ENCODE measurements at places on chromosomes 4 and X. TPM values are rescaled to one million over a fixed set of nuclear protein-coding genes. Genes with fewer than 3 reads are reported as not detected.

RPL36A gene
- 284 TPM for total RNA-seq

BEX5 gene
- total RNA-seq, result not detected

CT45A1 gene
- total RNA-seq, result not detected

CCSER1 gene
- total RNA-seq, result 1.8 TPM

SPANXC gene
- total RNA-seq, result not detected

F8A3 gene
- total RNA-seq, result 9.7 TPM

FAM9C gene
- not detected for total RNA-seq

BRS3 gene
- not detected for total RNA-seq

MAGEC3 gene
- not detected for total RNA-seq

IL21 gene
- total RNA-seq, result not detected

SPATA4 gene
- not detected for total RNA-seq

ACTRT1 gene
- not detected for total RNA-seq

LEF1 gene
- 0.46 TPM for total RNA-seq

MMAA gene
- 5.6 TPM for total RNA-seq

UCP1 gene
- total RNA-seq, result not detected

DNA sequence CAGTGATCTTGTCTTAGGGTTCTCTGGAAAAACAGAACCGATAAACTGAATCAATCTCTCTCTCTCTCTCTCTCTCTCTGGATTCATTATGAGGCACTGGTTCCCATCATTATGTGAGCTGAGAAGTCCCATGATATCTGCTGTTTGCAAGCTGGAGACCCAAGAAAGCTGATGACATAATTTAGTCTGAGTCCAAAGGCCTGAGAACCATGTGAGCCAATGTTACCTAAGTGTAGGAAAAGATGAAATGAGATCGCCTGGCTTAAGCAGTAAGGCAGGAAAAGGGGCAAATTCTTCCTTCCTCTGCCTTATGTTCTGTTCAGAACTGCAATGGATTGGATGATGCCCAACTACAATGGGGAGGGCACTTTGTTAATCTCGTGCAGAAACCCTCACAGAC, 207.4 kb downstream of the RBM46 start:
- DNase-seq, result no peak

GRCh38 chr4:40183615-40184411, 13.0 kb upstream of the RHOH start:
- no peak for DNase-seq

DNA sequence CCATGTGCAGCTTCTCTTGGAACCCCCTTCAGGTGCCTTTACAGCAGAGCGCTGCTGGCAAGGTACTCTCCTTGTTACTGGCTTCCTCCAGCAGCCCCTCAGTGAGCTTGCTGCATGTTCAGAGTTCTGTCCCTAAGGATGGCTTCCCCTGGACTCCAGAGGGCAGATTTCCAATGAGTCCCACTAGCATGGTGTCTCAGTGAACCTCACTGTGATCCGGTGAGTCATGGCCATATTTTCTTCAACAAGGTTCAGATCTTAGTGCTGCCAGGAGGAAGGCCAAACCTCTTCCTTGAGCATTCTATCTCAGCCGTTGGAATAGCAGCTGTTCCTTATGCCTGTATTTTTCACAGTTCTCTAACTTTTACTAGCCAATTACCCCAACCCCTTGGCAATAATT, 98.8 kb downstream of the CASK start:
- peak; percentile 12 for DNase-seq

GRCh38 chrX:130726661-130727060, 176.3 kb downstream of the ENOX2 start:
- DNase-seq, result no peak

- no peak for DNase-seq
These were observed 33.3 kb upstream of the RBBP7 start for GRCh38 chrX:16903274-16904022.

GRCh38 chr4:157023941-157024340, 52.0 kb upstream of the GLRB start:
- no peak for DNase-seq

GRCh38 chr4:159107203-159107925, 4.5 kb downstream of the RAPGEF2 start:
- DNase-seq, result peak; percentile 50

GRCh38 chrX:134371133-134371532, 88.8 kb upstream of the HPRT1 start:
- no peak for DNase-seq

DNA sequence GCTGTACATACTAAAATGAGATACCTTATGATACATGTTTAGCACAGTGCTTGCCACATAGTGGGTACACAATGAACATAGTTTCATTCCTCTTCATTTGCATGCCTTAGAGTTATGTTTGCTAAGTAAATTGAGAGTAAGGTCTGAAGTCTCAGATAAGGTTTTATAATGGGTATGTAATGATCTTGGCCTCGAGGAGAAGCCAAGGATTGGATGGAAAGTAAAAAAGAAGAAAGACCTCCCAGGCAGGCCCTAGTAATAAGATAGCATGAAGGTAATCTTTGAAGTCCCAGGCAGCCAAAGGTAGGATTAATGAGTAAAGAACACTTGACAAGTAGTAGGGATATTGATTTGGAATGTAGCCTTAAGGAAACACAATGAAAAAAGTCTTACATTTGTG, 55.8 kb upstream of the TSPAN7 start:
- DNase-seq, result no peak

- DNase-seq, result no peak
These were observed 3.9 kb downstream of the FBXO8 start for GRCh38 chr4:174279433-174280155.

DNA sequence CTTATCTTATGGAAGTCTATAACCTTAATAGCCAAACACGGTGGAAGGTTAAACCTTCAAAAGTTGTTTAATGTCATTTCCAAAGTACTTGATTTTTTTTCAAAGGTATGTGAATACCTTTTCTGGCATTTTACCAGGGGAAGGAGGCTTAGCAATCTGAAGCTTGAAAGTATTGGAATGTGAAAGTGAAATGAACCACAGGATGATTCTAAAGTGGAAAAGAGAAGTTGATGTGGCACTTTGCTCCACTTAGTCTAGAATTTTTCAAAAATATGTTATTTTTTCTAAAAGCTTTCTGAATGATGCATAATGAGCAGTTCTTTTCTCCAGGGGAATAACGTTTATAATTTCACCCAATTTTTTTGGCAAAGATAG, 19.2 kb downstream of the PI4K2B start:
- DNase-seq, result no peak

- DNase-seq, result no peak
These were observed 222.2 kb upstream of the NEIL3 start for GRCh38 chr4:177087499-177087898.

GRCh38 chr4:88177983-88178625, 19.7 kb upstream of the ABCG2 start:
- DNase-seq, result peak; percentile 52

- peak; percentile 39 for DNase-seq
These were observed 4.2 kb upstream of the MTMR1 start for GRCh38 chrX:150688911-150689451.

DNA sequence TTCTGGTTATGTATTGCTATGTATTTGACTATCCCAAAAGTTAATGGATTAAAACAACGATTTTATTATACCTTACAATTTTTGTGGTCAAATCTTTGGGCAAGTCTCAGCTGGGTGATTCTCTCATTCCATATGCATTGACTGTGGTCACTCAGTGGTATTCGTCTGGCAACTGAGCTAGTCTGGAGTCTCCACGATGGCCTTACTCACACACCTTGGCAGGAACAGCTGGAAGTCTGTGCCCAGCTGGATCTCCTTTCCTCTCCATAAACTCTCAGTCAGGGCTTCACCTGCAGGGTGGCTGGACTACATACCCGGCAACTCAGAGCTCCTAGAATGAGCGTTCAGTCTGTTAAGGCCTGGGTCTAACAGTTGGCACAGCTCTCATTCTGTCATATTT, 141.1 kb upstream of the WDFY3 start:
- DNase-seq, result no peak

DNA sequence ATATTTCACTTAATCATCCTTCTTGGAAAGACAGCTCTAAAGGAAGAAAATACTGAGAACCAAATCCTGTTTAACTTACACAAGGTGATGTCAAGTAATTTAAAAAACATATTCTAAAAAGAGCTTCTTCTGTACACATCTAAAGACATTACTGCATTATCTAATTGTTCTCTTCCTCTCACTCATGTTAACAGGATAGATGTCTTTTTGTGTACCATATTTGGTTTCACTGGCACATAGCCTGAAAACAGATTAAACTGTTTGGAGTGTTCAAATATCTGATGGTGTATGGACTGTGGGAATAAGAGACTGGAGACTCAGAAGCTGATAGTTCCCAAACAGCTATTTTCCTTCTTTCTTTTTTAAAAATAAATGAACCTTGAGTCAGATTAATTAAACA, 213.3 kb upstream of the MAB21L2 start:
- no peak for DNase-seq

GRCh38 chr4:56743550-56743949, 62.5 kb upstream of the HOPX start:
- no peak for DNase-seq

GRCh38 chrX:130378024-130378669, 7.3 kb downstream of the GPR119 start:
- no peak for DNase-seq

DNA sequence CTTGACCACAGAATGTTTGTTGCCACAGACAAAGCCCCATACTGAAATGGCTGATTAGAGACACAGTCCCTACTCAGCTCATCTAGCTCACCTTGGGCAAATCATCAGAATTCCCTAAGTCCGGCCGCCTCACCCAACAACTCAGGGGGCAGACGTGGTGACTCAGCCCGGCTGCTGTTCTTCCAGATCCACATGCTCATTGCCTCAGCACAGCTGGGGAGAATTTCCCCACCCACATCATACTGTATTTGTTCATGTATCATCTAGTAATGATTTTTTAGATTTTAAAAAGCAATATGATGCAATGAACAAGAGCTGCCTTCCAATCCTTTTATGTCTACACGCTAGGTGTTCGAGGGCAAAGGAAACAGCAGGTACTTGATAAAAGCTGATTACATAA, 333.8 kb upstream of the TENM3 start:
- no peak for DNase-seq

- no peak for DNase-seq
These were observed 24.7 kb downstream of the EIF2S3 start for GRCh38 chrX:24079411-24079810.

DNA sequence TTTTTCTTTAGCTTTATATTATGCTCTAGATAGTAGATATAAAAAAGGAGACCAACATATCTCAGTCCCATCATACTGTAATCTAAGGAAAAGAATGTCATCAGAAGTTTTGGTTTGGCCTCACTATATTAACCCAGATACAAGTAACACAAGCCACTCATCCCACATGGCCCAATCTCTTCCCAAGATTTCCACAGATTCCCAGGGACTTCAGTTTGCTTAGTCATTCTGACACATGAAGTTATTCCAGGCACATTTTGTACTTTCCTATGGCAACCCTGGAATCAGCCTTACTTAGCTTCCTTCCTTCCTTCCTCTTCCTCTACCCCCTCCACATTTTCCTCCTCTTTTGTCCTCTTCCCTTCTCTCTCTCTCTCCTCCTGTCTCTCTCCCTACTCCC, 21.7 kb upstream of the DCLK2 start:
- no peak for DNase-seq

GRCh38 chrX:15815779-15816437, 25.6 kb downstream of the ZRSR2 start:
- peak; percentile 2 for DNase-seq

DNA sequence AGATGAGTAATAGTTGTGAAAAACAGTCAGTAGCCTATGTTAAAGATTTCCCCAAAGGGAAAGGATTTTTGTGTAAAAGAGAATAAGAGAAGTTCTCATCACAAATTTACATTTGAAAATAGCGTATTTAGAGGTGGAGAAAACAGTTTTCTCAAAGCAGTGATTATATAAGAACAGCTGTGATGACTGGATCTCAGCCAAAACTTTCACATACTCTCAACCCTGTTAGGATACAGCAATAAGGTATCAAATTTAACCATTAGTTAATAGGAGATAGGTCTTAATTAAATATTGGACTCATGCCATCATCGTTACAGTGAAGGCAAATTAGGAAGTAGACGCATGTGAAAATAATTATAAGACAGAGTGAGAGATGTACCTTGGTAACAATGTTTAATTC, 622.7 kb downstream of the PCDH18 start:
- DNase-seq, result no peak

GRCh38 chrX:32483534-32484136, 727.7 kb downstream of the DMD start:
- DNase-seq, result no peak

DNA sequence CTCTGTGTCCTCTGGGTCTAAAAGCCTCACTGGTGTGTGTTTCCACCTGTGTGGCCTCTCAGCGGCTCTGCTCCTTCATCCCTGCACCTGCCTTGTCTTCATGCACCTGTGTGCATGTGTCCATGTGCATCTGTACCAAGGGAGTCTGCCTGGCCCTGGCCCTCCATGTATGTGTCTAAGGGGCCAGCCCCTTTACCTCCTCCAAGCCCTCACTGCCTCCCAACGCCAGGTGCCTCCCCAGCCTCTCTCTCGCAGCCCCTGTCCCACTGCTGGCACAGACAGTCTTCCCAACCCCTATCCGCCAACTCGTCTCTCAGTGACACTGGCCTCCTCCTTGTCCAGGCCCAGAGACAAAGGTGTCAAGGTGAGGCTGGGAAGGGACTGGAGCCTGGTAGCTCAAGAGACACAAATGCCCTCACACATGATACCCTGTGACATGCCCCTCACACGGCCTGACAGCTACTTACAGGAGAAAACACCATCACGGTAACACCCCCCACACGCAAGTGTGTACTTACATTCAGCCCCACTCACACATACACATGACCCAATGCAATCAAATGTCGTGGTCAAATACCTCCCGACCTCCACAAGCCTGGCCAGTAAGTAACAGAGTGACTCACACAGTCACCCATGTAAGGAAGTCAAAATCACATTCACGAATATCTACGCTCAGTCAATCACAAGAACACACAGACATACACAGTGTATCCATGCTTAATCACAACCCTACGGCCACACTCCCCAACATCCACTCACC, 11.4 kb downstream of the L1CAM start:
- DNase-seq, result no peak

DNA sequence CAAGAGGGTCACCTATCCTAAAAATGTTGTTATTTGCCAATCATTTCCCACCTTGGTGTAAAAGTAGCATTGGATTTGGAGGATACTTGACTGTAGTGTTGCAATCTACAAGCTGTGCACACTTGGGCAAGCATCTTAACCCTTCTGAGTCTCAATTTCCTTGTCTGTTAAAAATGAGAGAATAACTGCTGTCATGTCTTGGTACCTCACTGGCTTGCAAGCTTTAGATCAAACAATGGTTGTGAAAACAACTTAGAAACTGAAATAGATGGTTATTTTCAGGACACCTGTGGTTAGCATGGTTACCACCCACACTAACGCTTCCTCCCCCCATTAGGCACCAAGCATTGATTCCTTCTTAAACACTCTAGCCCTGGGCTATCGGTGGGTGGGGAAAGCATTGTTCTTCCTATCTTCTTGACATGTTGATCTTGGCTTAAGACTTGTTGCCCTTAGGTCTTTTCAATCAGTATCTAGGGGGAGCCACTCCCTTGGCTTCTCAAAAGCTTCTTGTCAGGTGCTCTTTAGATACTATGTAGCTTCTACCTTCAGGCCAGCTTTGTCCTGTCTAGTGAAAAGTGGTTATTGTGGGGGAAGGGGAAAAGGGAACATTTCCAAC, 10.6 kb upstream of the AMOT start:
- no peak for DNase-seq

GRCh38 chr4:111136438-111136837, 513.6 kb upstream of the PITX2 start:
- DNase-seq, result peak; percentile 19

GRCh38 chrX:129637217-129638109, 17.3 kb downstream of the APLN start:
- DNase-seq, result peak; percentile 69
